ENCODE measurements at places on chromosomes 13 and 19. TPM values are rescaled to one million over a fixed set of nuclear protein-coding genes. Genes with fewer than 3 reads are reported as not detected.
A peak's percentile ranks its signal among the peaks of the same experiment; 100 is the strongest.

PGLYRP1 gene
- not detected for total RNA-seq

DNA sequence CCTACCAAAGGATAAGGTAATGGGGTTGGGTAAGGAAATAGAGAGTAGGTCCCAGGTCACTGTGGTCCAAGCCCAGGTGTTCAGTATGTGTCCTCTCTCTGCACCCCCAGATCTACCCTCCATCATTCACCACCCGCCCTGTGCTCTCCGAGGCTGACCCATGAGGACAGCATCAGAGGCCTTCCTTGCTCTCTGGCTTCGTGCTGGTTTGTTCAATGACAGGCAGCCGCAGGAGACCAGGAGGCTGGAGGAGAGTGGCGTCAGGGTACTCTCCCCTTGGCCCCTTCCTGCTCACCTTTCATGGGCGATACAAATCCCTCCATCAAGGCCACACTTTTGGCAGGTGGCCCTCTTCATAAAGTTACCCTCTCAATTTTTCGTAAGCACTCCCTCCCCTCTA lies 1.7 kb downstream of the TUBA3C start:
- no peak for DNase-seq

DNA sequence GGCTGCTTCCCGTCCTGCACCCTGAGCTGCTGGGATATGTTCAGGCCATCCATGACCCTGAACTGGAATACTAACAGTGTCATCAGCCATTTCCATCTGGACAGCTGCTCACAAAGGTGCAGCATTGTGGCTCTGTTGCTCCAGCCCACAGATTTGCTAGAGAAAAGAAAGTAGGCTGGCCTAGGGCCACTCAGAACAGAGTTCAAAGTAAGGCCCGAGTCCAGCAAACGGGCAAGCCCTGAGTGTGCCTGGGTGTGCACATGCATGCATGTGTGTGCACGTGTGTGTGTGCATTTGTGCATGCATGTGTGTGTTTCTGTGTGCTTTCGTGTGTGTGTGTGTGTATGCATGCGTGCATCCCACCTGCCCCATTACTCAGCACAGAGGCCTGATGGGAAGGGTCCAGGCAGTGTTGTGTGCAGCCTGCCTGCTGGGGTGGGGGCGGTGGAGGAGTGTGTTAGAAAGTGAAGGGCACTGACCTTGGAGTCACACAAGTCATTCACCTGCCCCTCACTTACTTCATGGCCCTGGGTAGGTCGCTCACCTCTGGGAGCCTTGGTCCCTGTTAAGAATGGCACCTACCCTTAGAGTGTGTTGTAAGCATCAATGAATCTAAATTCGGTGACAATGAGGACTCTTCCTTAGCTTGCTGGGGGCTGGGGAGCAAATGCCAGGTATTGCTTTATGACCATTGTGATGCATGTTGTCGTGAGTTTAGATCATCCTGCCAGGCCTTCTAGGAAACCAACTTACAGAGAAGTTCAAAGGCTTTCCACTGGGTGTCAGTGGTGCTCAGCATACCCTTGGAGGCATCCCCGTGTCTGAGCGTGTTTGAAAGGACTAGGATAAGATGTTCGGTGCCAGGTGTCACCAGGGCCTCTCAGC lies 53.2 kb downstream of the GPR12 start:
- DNase-seq, result peak; percentile 28

GRCh38 chr13:32535748-32536147 lies 2.8 kb downstream of the N4BP2L2 start:
- DNase-seq, result no peak
